ENCODE measurements at places on chromosomes 3 and 15. TPM values are rescaled to one million over a fixed set of nuclear protein-coding genes. Genes with fewer than 3 reads are reported as not detected.

GRCh38 chr3:144963810-144964209 is 992.2 kb downstream of the DIPK2A start:
- H3K27ac ChIP-seq, result no peak overlapping the region
- H3K36me3 ChIP-seq, result no peaks in the 10 kb centered on the region
- H3K4me1 ChIP-seq, result no peaks in the 10 kb centered on the region

GRCh38 chr3:42080453-42080872 is 10.7 kb upstream of the TRAK1 start:
- peak; percentile 51 for DNase-seq
- peaks cover 85% of the 10 kb centered on the region for H3K4me1 ChIP-seq
- peak overlapping the region; percentile 97 for H3K27ac ChIP-seq

DNA sequence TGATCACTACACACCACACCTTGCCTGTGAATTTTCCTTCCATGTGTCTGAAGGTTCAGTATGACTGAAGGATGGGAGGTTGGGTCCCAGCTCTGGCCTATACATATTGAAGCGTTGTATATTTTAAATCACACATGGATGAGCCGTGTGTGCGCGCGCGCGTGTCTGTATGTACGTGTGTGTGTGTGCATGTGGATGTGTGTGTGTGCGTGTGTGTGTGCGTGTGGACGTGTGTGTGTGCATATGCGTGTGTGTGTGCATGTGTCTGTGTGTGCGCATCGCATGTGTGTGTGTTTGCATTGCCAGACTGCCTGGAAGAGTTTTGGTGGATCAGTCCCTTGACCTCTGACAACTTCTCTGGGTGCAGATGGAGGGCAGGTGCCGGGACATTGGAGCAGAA is 45.7 kb downstream of the RPLP1 start:
- no peak overlapping the region for H3K27ac ChIP-seq
- H3K27me3 ChIP-seq, result peaks cover 8% of the 10 kb centered on the region
- DNase-seq, result no peak
- H3K4me3 ChIP-seq, result no peak overlapping the region
- no peaks in the 10 kb centered on the region for H3K36me3 ChIP-seq

DNA sequence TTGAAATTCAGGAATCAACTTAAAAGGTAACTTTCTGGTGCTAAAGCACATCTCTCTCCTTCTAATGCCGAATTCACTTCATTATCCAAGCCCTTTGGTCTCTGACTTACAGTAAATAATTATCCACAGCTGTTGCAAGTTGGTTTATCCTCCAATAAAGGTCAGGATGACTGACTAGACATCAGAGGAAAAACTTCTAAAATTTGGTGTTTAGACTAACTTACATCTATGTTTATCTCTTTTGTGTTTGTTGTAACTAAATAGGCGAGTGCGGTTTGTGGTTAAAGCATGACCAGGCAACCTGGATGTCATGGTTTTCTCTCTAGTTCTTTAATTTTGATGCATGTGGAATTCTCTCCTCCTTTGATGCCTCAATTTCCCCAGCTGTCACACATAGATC is 237.4 kb upstream of the LRTM1 start:
- H3K36me3 ChIP-seq, result no peaks in the 10 kb centered on the region
- no peaks in the 10 kb centered on the region for H3K4me1 ChIP-seq
- no peaks in the 10 kb centered on the region for H3K27me3 ChIP-seq
- H3K4me3 ChIP-seq, result no peak overlapping the region
- no peak for DNase-seq
- H3K27ac ChIP-seq, result no peak overlapping the region

- no peaks in the 10 kb centered on the region for H3K4me1 ChIP-seq
- peak; percentile 6 for DNase-seq
- no peaks in the 10 kb centered on the region for H3K36me3 ChIP-seq
- peaks cover 5% of the 10 kb centered on the region for H3K27me3 ChIP-seq
Measured at GRCh38 chr3:38576131-38576525, 73.4 kb downstream of the SCN5A start.

- no peak for DNase-seq
- no peak overlapping the region for H3K4me3 ChIP-seq
- H3K27ac ChIP-seq, result no peak overlapping the region
- H3K36me3 ChIP-seq, result no peaks in the 10 kb centered on the region
Measured at GRCh38 chr15:57554812-57555179, 36.9 kb upstream of the MYZAP start.

Gene SH2D7
- total RNA-seq, result not detected

Gene MINAR1
- 0.42 TPM for total RNA-seq

Gene TMEM212
- not detected for total RNA-seq

- DNase-seq, result no peak
- H3K27ac ChIP-seq, result no peak overlapping the region
- H3K4me3 ChIP-seq, result no peak overlapping the region
- no peaks in the 10 kb centered on the region for H3K36me3 ChIP-seq
Measured at GRCh38 chr3:185176750-185177359, 24.0 kb upstream of the C3orf70 start.

Gene CNTN4
- 0.05 TPM for total RNA-seq

Gene TMEM40
- total RNA-seq, result not detected

- H3K27me3 ChIP-seq, result peaks cover 3% of the 10 kb centered on the region
- no peak for DNase-seq
- H3K4me3 ChIP-seq, result no peak overlapping the region
- H3K27ac ChIP-seq, result no peak overlapping the region
Measured at GRCh38 chr15:88900309-88900981, 5.1 kb upstream of the HAPLN3 start.

DNA sequence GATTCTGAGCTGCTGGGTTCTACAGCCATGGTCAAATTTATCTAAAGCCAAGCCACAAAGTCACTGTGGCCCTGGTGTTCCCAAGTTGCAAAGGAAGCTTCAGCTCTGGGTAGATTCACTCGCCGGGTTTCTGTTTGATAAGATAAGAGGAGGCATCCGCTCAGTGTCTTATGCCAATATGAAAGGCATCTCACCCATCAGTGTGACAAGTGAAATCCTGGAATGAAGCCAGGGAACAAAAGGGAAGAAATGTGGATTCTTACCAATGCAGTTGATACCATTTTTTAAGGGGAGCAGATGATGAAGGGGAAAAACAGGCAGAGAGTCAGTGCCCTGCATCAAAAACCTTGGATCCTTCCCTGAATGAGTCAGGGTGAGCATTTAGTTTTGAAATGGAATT is 2.8 kb upstream of the CPNE4 start:
- peaks cover 9% of the 10 kb centered on the region for H3K4me1 ChIP-seq
- no peak for DNase-seq

Gene C3orf85
- not detected for total RNA-seq

GRCh38 chr3:38366082-38366481 is 19.5 kb downstream of the XYLB start:
- no peak for DNase-seq
- no peaks in the 10 kb centered on the region for H3K36me3 ChIP-seq
- H3K4me1 ChIP-seq, result no peaks in the 10 kb centered on the region
- H3K27ac ChIP-seq, result no peak overlapping the region

Gene KBTBD13
- total RNA-seq, result not detected

GRCh38 chr3:26962492-26963360 is 340.2 kb downstream of the LRRC3B start:
- no peak for DNase-seq
- H3K27ac ChIP-seq, result no peak overlapping the region
- no peaks in the 10 kb centered on the region for H3K27me3 ChIP-seq
- no peaks in the 10 kb centered on the region for H3K36me3 ChIP-seq

DNA sequence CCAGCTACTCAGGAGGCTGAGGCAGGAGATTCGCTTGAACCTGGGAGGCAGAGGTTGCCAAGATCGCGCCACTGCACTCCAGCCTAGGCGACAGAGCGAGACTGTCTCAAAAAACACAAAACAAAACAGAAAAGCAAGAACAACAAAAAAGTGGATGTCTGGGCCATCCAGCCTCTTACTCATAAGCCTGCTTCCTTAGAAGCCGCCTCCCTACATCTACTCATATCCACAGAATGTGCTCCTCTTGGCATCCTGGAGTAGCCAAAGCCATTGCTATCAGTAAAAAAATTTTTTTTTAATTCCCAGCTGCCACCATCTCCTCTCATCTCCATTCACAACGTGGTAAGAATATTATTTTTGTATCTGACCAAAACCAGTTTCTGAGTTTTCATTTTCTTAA is 10.8 kb downstream of the ZSCAN2 start:
- no peak for DNase-seq
- no peak overlapping the region for H3K27ac ChIP-seq
- no peak overlapping the region for H3K4me3 ChIP-seq
- H3K27me3 ChIP-seq, result no peaks in the 10 kb centered on the region
- peaks cover 19% of the 10 kb centered on the region for H3K4me1 ChIP-seq

Gene CILP
- 0.18 TPM for total RNA-seq

Gene CPN2
- total RNA-seq, result not detected

- H3K27me3 ChIP-seq, result peaks cover 13% of the 10 kb centered on the region
- no peaks in the 10 kb centered on the region for H3K36me3 ChIP-seq
- no peak overlapping the region for H3K27ac ChIP-seq
Measured at GRCh38 chr3:157631478-157631877, 128.3 kb upstream of the VEPH1 start.

GRCh38 chr3:45026038-45026437 is at the start of gene CLEC3B:
CLEC3B (plus strand) TSS chr3:45026303; CDS start chr3:45026363, 60 bp downstream.
- H3K4me3 ChIP-seq, result no peak within 1 kb of the TSS
- peaks cover 22% of the 10 kb centered on the region for H3K27me3 ChIP-seq
- no peak for DNase-seq
- H3K27ac ChIP-seq, result no peak within 1 kb of the TSS
- no peaks in the 10 kb centered on the region for H3K36me3 ChIP-seq

Gene PBRM1
- 60.0 TPM for total RNA-seq

DNA sequence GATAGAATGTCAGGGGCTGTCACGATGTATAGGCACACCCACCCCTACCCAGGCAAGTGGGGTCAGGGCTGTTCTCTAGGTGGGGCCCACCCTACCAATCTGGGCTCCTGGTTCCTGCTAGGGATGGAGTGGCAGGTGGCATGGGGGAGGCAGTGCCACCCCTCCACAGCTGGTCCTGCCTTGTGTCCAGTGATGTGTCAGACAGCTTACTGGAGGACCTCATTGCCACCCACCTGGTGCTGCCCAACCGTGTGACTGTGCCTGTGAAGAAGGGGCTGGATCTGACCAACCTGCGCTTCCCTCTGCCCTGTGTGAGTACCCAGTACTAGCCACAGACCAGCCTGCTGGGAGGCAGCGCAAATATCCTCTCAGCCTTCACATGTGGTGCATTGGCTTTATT is 27.5 kb downstream of the ESYT3 start:
- no peaks in the 10 kb centered on the region for H3K36me3 ChIP-seq
- no peak for DNase-seq
- H3K27ac ChIP-seq, result no peak overlapping the region
- H3K4me3 ChIP-seq, result no peak overlapping the region
- H3K4me1 ChIP-seq, result no peaks in the 10 kb centered on the region

Gene GPR62
- not detected for total RNA-seq

Gene NPAP1
- not detected for total RNA-seq

- DNase-seq, result no peak
- H3K36me3 ChIP-seq, result no peaks in the 10 kb centered on the region
- H3K27ac ChIP-seq, result no peak overlapping the region
- peaks cover 5% of the 10 kb centered on the region for H3K27me3 ChIP-seq
Measured at GRCh38 chr3:190038050-190038933, 82.4 kb downstream of the P3H2 start.

Gene MYO5C
- total RNA-seq, result 2.4 TPM

DNA sequence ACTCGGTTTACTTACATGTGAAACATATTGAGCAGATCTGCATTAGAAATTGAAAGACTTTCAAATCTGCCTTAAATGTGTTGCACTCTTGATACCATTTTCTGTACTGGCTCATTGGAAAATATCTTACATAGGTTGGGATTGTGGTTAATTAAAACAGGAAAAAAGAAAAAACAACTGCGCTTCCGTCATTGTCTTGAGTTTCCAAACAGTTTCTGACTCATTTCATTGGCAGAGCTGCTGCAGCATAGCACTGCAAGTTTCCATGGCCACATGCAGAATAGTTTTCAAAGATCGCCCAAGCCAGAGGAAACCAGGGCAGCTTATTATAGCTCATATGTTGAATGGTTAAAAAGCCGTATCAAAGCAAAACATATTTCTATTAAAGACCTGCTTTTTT is 446.6 kb upstream of the BCHE start:
- H3K4me1 ChIP-seq, result no peaks in the 10 kb centered on the region
- H3K27me3 ChIP-seq, result no peaks in the 10 kb centered on the region
- H3K4me3 ChIP-seq, result no peak overlapping the region

DNA sequence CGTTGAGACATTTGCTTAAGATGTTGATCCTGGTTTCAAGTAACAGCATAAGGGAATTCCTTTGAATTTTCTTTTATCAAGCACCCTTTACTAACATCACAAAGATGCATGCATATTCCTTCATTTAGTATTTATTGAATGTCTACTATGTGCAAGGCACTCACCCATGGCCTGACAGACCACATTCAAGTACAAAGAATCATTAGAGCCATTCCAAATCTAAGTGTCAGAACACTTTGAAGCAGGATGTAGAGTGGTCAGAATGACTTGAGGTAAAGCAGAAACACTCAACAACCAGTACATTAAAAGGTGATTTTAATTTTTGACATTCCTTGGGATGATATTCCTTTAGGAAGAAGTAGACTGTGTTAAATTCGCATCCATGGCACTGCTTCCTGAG is 6.0 kb upstream of the WDR5B start:
- no peak overlapping the region for H3K27ac ChIP-seq
- H3K27me3 ChIP-seq, result no peaks in the 10 kb centered on the region
- peaks cover 50% of the 10 kb centered on the region for H3K36me3 ChIP-seq
- peaks cover 14% of the 10 kb centered on the region for H3K4me1 ChIP-seq
- no peak overlapping the region for H3K4me3 ChIP-seq
